GM12878 (cell line): ENCODE measurements at places on chromosomes 3 and 15. TPM values are rescaled to one million over a fixed set of nuclear protein-coding genes. Genes with fewer than 3 reads are reported as not detected.

Gene RBP2
- total RNA-seq: not detected in 2 replicates

GRCh38 chr15:86336051-86336788 is 256.5 kb downstream of the AGBL1 start:
- no peaks in the 10 kb centered on the region for H3K36me3 ChIP-seq
- no peak overlapping the region for H3K4me3 ChIP-seq
- DNase-seq: no peak
- H3K4me1 ChIP-seq: no peaks in the 10 kb centered on the region

- DNase-seq: no peak
- no peak overlapping the region for H3K4me3 ChIP-seq
- H3K36me3 ChIP-seq: peaks cover 2% of the 10 kb centered on the region
- no peaks in the 10 kb centered on the region for H3K27me3 ChIP-seq
- no peaks in the 10 kb centered on the region for H3K4me1 ChIP-seq
- no peak overlapping the region for H3K27ac ChIP-seq
Measured at GRCh38 chr3:48863122-48863521, 15.4 kb upstream of the PRKAR2A start.

DNA sequence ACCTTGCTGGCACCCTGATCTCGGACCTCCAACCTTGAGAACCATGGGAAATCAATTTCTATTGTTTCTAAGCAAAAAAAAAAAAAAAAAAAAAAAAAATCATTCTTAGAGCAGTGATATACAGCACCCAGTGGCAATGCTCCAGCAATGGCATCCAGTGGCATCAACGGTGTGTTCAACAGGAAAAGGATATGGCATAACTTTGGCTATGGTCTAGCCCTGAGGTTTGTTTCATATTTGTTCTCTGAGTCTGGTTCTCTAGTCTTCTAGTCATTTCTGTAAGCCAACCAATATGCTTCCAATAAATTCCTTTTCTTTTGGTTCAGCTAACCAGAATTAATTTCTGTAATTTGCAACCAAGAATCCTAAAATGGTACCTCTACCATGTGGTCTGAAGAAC is 19.2 kb downstream of the DENND4A start:
- H3K27ac ChIP-seq: peak overlapping the region; percentile 84
- no peak for DNase-seq
- no peaks in the 10 kb centered on the region for H3K36me3 ChIP-seq
- H3K27me3 ChIP-seq: no peaks in the 10 kb centered on the region
